Posterior cingulate gyrus (tissue), 11 donors: ENCODE measurements at places on chromosomes 16 and 17.

DNA sequence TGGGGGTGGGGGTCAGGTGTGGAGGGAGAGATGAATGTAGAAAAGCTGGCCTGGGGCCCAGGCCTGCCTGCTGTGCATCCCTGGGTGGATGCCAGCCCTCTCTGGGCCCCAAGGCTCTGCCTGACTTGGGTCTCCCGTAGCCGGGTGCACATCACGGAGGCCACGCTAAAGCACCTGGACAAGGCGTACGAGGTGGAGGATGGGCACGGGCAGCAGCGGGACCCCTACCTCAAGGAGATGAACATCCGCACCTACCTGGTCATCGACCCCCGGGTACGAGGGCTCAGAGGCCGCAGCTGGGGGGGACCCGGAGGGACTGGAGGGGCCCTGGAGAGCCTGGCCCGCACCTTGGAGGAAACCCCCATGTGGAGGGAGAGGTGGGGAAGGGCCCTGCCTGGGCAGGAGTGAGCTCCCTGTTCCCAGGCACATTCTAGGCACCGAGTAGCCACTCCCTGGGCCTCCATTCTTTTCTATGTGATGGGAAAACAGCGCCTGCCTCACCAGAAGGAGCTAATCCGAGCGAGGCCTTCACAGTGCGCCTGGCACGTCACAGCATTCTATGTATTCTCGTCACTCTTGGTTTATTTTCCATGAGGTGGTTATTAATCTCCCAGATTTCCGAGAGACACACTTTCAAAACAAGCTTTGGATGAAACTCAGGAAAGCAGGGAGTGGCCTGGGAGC lies 34.7 kb downstream of the ADCY7 start:
- no peak for DNase-seq

GRCh38 chr17:64765191-64765889 lies 103.2 kb upstream of the SMURF2 start:
- no peak for DNase-seq

DNA sequence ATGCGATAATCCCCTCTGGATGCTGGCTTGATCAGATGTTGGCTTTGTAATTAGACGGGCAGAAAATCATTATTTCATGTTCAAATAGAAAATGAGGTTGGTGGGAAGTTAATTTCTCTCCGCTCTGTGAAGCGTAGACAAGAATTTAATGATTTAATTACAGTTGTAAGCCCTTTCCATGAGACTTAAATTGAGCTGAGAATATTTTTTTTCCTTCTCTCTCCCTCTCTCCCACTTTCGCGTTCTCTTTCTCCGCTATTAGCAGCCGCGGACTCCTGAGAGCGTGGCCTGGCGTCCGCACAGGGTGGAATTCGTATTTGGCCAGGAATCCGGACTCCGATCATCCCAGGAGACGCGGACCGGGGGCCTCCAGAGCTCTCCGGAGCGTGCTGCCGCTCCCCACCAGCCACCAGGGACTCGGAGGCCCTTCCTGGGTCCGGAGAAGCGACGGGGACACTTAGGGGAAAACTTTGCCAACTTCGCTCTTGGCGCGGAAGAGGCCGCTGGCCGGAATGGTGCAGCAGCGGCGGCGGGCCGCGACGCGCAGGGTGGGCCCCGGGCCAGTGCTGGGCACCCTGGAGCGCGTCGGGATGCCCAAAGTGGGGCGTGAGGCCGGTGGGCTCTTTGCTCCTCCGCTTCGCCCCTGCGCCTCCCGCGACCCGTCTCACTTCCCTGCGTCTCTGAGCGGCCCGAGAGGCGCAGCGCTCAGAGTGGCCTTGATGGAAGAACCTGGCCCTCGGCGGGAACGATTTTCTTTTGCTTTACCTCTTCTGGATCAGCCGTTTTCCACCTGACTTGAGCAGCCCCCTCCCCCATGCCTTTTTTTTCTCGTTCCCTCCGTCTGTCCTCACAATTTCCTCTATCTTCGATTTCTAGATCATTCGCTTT lies 3.6 kb upstream of the IRX3 start:
- DNase-seq: no peak

DNA sequence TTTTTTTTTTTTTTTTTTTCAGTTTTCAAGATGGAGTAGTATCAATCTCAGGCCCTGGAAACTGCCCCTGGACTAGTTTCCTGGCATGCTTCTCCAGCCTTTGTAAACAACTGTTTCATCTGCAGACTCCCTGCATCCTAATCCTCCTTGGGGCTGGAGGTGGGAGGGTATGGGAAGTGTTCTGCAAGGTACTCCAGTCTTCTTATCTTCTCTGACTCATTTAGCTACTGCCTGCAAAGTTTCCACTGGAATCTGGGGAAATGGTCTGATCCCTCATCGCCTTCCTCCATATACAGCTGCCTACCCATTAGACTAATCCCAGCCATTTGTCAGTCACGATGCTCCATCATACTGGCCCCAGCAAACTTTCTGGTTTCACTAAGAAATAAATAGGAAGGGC lies 21.5 kb downstream of the COPZ2 start:
- DNase-seq: no peak

- no peak for DNase-seq
These were observed 387.8 kb upstream of the SALL1 start for GRCh38 chr16:51538707-51539498.

DNA sequence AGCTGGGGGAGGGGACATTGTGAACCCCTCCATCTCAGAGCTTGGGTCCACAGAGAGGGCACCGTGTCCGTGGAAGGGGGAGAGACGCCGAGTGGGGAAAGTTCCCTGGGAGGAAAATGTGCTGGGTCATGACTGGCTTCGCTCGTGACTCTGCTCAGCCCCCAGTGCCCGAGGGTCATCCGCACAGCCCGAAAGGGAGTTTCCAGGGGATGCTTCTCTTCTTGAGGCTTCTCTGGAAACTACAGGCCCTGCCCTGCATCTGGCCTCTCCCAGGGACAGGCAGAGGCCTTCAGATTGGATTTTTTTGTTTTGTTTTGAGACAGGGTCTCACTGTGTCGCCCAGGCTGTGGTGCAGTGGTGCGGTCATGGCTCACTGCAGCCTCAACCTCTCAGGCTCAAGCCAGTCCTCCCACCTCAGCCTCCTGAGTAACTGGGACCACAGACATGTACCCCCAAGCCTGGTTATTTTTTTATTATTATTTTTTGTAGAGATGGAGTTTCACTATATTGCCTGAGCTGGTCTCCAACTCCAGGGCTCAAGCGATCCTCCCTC lies 9.8 kb upstream of the GSE1 start:
- DNase-seq: no peak

DNA sequence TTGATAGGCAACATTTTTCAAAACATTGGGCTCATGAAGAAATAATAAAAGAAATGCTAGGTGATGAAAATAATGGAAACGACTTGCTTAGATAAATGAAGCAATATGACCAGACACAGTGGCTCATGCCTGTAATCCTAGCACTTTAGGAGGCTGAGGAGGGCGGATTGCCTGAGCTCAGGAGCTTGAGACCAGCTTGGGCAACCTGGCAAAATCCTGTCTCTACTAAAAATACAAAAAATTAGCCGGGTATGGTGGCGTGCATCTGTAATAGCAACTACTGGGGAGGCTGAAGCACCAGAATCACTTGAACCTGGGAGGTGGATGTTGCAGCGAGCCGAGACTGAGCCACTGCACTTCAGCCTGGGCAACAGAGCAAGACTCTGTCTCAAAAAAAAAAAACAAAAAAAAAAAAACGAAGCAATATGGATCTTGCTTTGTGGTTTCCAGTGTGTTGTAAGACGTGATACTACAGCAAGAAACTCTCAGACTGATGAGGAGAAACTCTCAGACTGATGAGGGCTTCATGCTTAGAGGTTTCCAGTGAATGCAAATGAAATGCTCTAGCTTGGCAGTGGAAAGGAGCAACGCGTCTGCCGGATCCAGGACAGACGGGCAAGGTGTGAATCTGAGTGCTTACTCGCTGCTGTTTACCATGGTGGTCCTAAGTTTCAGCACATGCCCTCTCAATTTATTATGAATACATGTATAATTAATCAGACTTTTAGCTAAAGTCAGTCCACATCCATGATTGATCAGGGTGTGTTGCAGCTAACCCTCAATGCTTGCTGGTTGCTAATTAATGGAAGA lies 11.5 kb upstream of the IGF2BP1 start:
- no peak for DNase-seq
